ENCODE measurements at places on chromosomes 3 and 15.

- DNase-seq = no peak
Measured at GRCh38 chr3:147864754-147865354, 455.7 kb downstream of the ZIC1 start.

DNA sequence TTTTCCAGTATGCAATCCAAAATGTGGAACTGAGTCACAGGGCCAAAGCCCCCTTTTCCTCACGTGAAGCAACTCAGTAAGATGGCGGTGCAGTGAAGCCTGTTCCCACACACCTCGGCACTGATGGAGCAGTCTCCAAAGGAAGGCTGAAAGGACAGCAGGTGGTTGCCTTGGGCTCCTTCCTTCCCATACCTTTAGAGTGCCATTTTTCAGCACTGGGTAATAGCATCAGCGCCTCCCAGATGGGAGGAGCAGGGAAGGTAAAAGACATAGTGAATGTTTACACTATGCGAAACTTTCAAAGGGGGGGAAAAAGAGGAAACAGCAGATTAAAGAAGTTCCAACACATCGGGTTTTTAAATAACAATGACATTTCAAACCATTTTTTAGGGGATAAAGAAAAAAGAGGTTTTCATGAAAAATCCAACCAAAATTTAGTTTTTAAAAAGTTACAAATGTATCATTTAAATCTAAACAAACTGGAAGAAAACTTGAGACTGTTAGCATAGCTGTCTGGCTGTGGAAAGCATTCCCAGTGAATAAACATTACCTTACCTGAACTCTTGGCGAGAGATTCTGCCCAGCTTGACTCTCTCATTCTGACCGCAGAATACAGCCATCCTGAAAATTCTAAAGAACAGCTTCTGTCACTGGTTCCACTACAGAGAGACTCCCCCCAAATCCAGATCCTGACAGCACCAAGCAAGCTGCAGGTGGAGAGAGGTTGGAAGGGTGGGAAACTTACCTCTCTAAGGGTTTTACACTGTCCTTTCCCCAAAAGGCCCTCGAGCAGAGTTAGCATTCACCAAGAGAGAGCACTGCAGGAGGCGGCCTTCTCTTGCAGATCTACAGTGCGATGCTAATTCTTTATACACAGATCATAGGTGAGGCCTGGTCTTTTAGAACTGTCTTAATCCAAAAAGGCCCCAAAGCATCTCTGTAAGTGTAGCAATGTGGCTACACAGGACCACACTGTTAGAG is 32.6 kb downstream of the ABCC5 start:
- no peak for DNase-seq

DNA sequence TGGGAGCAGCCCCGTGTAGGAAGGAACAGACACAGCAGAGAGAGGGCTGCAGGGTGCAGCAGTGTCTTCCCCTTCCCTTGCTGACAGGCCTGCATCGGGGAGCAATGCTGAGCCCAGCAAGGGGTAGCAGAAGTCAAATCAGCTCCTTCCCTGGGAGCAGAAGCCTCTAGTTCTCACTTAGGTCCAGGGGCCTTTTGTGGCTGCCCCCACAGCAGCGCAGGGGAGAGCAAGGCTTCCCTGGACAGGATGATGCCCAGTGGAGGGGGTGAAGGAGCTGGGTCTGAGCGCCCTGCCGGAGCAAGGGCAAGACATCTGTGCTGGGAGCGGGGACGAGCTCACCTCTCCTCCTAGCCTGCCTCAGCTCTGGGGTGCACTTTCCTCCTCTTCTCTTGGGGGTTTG is 827 bp downstream of the PLCB2 start:
- no peak for DNase-seq

DNA sequence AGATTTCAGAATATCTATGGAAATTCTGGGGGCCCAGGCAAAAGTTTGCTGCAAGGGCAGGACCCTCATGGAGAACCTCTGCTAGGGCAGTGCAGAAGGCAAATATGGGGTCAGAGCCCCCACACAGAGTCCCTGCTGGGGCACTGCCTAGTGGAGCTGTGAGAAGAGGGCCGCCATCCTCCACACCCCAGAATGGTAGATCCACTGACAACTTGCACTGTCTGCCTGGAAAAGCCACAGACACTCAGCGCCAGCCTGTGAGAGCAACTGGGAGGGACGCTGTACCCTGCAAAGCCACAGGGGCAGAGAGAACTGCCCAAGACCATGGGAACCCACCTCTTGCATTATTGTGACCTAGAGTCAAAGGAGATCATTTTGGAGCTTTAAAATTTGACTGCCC is 13.8 kb downstream of the CCNDBP1 start:
- no peak for DNase-seq

DNA sequence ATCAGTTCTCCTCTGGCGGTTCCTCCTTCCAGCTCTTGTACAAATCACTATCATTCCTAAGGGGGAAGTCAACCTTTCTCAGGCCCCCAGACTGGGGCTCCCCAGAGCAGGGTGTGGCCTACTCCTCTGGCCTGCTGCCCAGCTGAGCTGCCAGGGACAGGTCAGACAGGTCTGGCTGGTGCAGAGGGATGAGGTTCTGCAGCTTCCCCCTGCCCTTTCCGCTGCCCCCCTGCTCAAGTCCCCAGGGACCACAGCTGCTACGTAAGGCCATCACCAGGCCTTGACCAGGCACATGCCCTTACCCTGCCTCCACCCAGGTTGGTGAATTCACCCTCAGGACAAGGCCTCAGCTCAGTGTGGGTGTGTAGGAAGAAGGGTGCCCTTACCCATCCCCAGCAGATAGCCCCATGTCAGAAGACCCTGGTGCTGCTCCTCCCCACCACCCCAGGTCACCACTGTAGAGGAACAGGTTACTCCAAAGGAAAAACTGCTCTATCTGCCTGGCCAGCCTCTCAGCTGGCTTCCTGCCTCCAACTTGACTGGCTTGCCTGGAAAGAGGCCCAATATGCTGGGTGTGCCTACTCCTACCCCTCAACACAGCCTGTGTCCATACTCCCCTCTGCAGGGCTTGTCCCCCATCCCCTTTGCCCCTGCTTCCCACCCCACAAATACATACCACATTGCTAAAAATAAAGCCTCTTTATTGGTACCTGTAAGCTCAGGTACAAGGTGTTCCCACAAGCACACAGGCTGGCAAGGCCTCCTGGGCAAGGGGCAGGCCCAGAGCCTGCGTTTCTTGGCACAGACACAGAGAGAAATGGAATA is 12.0 kb downstream of the CSRNP1 start:
- no peak for DNase-seq

- DNase-seq = no peak
Measured at GRCh38 chr15:42007386-42007785, 13.5 kb downstream of the PLA2G4E start.

GRCh38 chr15:89401631-89402517 is 67.2 kb upstream of the POLG start:
- no peak for DNase-seq

GRCh38 chr15:59828263-59828662 is 139.1 kb upstream of the BNIP2 start:
- DNase-seq = no peak

GRCh38 chr3:4351164-4351855 is 48.1 kb downstream of the SETMAR start:
- DNase-seq = no peak
